Fibroblast of skin of left quadriceps (primary cell): ENCODE measurements at places on chromosomes 11 and 22.
A peak's percentile ranks its signal among the peaks of the same experiment; 100 is the strongest.

DNA sequence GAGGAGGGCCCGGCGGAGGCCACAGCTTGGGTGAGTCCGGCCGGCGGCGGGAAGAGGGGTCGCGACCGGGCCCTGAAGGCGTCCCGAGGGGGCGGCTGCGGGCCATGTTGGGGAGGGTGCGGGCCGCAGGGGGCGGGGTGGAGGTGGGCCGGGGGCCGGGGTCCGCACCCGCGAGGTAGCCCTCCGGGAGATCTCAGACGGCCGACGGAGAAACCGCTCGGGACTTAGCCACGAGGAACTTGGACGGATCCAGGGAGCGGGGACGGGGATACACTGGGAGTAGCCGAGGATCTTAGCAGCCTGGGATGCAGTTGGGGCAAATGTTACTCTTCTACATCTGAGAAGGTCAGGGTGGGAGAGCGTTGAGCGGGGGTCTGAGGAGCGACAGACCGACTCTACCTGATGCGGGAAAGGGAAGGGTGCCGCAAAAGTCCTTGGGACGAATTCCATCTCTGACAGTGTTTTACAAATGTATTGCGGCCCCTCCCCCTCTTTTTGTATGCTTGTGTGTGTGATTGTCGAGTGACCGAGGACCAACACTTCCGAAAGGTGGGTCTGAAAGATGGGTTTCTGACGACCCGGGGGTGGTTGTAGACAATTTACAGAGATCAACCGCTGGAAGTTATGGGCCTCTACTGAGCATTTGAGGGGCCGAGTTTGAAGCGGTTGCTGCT is 658 bp downstream of the STIP1 start:
- no peak for DNase-seq

DNA sequence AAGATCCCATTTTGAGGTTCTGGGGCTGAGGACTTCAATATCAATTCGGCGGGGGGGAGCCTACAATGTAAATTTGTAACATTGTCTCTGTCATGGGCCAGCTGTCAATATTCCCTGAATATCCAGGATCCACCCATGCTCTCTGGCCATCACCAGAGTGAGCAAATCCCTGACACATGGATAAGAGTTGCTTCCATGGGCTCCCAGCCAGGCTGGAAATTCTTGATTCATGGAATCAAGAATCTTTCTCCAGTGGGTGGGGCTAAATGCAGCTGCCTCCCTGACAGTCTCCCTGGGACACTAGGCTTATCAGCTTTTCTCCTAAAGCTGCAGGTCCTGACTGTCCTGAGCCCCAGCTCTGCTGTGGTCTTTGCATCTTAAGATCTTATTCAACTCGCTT is 86.9 kb upstream of the IGLL5 start:
- DNase-seq, result no peak

GRCh38 chr11:29679996-29680395 is 336.8 kb downstream of the KCNA4 start:
- DNase-seq, result no peak

- DNase-seq, result no peak
These were observed 30.8 kb downstream of the MARK2 start for GRCh38 chr11:63869683-63870082.

DNA sequence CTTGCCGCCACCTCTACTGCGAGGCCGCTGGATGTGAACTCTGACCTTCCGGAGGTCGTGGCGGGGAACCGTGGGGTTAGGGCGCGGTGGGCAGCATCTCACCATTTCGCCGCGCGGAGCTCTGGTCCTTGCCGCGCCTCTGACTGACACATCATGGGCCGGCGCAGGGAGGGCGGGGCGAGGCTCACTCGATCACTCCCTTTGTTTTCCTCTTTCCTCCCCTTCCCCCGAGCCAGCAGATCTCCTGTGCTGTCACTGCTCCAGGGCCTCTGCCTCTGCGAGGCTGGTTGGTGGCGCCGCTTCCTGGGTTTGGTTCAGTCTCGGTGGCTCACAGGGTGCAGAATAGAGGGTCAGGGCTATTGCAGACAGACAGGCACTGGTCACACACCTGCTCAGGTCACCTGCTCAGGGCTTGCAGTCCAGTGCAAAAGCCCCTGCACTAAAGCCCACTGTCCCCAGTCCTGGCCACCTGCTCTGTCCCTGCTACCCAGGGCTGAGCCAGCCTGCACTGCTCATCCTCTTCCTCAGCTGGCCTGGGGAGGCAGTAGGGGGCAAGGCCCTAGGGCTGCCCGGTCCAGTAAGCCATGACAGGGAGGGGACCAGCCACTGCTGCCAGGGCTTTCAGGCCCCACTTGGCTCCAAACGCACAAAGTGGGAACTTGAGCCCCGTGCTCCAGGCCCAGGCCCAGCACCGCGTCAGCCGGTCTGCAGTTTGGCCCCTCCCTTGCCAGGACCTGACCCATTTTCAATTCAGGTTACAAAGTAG is 36.2 kb downstream of the PISD start:
- no peak for DNase-seq

DNA sequence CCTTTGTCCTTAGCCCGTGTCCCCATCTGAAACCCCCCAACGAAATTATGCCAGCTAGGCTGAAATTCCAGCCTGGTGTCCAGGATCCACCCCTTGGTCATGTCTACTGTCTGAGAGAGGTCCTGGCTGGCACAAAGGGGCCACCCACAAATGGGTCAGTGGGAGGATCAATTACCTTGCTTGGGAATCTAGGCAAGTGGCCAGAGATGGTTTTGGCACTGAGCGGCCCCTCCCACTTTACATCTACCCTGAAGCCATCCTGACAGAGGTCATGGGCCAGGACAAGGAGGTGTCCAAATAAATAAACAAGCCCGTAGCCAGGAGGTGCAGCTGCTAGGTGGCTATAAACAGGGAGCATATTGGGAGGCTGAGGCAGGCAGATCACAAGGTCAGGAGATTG is 311.5 kb downstream of the MN1 start:
- DNase-seq, result no peak

DNA sequence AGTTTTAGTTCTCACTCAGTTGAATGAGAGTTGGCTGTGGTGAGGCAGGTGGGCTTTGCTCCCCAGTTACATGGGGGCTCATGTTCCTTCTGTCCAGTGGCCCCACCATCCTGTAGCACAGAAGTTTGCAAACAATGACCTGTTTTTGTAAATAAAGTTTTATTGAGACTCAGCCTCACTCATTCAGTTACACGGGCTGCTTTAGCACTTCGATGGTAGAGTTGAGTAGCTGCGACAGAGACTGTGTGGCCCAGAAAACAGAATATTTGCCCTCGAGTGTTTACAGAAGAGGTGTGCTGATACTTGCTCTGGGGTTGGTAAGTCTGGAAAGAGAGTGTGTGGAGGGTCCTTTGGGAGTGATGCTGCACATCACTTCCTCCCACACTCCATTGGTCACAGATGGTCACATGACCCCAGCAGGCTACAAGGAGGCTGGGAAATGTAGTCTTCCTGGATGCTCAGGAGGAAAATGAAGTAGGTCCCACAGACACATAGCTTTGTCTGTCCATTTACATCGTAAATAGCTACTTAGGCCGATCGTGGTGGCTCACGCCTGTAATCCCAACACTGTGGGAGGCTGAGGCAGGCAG is 34.6 kb downstream of the IFT27 start:
- DNase-seq, result no peak

DNA sequence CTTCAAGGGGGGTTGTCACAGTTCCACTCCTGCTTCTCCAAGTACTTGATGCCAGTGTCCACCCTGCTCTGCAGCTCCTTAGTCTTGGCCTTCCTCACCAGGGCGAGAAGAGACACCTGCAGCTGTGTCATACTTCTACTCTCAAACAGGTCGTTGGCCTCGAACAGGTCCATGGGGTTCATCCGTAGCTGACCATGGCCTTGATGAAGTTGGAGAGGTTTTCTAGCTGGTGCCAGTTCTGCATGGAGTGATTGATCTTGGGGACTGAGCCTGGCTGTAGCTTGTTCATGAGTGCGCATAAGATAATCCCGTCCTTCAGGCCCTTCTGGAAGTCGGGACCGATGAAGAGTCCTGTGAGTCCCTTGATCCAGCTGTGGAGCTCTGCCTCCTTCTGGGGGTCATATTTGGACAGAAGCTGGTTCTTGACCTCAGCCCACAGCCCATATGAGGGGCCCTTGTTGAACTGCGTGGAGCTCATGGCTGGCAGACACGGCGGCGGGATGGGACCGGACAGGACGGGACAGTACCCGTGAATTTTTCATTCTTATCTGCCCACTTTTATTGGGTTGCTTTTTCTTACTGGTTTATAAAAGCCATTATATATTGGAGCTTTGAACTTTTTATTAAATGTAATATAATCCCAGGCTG is 33.4 kb upstream of the HORMAD2 start:
- no peak for DNase-seq

DNA sequence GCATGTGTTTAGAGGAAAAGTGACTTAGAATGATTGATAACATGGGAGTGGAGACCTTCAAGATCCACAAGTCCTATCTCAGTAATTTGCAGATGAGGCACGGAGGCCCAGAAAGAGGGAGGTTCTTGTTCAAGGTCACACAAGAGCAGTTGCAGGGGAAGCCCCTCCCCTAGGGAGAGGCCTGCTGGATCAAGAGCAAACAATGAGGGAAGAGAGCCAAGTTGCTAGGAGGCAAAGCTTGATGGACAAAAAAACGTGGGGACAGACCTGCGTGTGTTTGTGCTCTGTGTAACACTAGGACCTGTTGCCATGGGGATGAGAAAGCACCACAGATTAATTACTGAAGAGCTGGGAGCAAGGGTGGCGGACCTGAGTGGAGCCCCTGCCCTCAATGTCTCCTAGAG is 6.4 kb upstream of the MFRP start:
- DNase-seq, result no peak

DNA sequence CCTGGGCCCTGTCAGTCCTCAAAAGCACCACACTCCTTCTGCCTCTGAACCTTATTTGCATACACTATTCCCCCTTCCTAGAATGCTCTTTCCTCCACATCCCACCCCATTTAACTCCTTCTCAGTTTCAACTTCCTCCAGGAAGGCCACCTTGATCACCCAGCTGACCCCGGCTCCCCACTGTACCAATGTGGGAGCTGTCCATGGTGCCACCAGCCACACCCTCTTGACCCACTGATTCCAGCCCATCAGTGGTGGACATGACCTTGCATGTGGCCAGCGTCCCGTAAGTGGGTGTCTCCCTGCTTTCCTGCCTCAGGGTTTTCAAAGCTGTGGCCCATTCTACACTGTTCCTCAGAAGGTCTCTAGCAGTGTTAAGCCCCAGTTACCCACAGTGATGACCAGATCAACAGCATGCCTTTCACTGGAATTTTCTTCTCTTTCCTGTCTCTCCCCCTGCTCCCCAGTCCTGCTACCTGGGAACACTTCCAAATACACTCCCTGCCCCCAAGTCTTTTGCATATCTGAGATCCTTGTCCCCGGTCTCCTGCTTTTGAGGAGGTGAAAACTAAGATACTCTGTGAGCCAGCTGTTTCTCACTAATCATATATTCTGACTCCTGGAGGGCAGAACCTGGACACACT is 346.6 kb downstream of the MN1 start:
- no peak for DNase-seq

GRCh38 chr11:67382276-67383136 is 9.1 kb upstream of the CLCF1 start:
- DNase-seq, result no peak

GRCh38 chr11:84106541-84106940 is 820.4 kb upstream of the CCDC90B start:
- DNase-seq, result no peak

DNA sequence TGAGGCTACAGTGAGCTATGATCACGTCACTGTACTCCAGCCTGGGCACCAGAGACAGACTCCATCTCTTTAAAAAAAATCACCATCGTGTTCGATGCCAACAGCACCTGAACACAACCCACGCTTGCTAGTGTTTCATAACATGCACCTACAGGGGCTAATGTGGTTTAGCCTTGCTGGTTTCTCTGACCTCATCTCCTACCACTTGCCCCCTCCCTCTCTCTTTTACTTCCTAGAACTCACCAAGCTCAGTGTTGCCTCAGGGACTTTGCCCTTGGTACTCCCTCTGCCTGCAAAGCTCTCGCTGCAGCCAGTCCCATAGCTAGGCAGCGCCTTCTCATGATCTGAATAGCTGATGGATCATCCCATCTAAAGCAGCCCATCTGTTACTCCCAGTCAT is 99.8 kb downstream of the FBXO7 start:
- DNase-seq, result no peak

DNA sequence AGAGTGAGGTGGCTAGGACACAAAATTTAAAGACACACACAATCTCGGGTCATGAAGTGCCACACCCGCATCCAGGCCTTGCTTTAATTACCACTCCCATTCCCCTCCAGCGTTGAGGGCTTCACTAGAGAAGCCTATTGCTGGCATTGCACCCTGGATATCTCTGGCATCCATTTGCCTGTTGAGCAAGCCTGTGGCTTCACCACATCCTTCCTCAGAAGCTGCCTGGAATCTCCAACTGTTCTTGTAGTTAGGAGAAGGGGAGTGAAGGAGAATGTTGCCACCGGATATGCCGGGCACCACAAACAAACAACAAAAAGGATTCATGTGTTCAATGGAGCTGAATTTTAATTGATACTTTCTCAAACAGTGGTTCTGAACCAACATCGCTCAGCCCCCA is 34.4 kb upstream of the RCN1 start:
- peak; percentile 74 for DNase-seq

- no peak for DNase-seq
These were observed 18.5 kb downstream of the SLC22A12 start for GRCh38 chr11:64609436-64610047.

DNA sequence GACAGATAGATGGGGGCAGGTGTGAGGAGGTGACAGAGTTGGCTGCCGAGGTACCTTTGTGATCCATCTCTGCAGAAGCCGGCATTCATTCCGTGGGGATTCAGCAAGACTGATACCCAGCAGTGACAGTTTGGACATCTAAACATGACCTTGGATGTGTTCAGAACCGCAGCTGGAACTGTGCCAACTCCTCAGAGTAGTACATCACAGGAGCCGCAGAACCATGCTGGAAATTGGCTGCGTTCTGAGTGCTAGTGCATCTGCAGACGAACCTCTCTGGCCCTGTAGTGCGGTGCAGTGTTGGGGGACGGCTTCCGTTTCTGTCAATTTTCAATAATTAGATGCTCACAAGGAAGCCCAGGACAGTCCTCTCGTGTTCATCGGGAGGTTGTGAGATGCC is 772.1 kb downstream of the NTM start:
- no peak for DNase-seq
